ENCODE measurements at places on chromosomes 13 and 19.

DNA sequence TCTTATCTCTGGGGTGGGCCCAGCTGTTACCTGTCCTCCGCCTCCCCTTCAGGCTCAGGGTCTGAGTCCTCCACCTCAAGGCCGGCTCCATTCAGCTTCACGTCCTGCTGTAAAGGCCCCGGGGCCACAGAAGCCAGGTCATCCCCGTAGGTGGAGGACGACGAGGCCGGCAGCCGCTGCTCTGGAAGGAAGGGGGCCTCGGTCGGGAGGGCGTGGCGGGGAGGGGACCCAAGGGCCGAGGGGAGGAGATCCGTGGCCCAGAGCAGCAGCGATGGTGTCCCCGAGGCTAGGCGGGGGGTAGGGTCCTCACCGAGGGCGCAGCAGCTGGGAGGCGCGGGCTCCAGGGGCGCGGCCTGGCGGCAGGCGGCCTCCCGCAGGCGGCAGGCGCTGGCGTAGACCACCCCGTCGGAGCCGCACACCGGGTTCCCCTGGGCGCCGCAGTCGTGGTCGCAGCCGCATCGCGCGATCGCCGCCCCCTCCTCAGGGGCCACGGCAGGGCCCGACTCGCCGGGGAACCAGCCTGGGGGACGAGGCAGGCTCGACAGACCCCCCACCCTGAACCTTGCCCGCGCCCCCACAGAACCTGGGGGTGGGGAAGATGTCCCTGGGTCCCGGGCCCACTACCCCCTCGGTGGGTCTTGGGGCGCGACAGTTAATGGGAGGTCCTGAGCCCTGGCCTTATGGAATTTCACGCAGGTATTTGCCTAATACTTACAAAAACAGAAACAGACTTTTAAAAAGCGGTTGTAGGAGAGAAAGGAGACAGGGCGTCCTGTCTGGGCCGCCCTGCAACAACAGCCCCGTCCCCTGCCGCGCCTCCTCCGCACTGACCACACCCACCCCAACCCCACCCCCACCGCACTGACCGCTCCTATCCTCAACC is 7.6 kb downstream of the F2RL3 start:
- DNase-seq = peak; percentile 49

GRCh38 chr19:51564791-51565190 is 6.3 kb upstream of the ZNF175 start:
- DNase-seq = peak; percentile 57

GRCh38 chr19:14479975-14480699 is 5.0 kb upstream of the PTGER1 start:
- peak; percentile 74 for DNase-seq

- DNase-seq = no peak
Observed at GRCh38 chr13:100680131-100680530, 5.5 kb upstream of the TMTC4 start.

DNA sequence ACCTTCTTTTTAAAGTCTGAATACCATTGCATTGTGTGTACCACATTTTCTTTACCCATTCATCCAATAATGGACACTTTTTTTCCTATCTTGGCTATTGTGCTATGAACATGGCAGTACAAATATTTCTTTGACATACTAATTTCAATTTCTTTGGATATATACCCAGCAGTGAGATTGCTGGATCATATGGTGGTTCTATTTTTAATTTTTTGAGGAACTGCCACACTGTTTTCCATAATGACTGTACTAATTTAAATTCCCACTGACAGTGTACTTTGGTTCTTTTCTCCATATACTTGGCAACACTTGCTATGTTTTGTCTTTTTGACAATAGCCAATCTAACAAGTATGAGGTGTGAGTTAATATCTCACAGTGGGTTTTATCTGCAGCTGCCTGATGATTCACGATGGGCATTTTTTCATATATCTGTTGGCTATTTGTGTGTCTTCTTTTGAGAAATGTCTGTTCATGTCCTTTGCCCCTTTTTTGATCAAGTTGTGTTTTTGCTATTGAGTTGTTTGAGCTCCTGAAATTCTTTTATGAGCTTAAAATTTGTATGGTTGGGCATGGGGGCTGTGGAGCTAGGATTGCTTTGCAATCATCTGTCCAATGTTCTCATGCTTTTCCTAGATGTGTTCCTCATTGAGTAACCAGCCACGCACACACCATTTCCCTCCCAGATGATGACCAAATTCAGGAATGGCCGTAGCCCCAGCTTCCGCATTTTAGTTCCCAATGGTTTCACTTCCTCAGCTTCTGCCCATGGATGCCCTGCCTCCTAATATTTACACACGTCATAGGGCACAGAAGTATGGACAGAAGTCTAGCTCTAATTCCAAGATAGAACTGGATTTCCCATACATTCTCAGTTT is 380.0 kb upstream of the SGCG start:
- DNase-seq = no peak

- no peak for DNase-seq
Observed at GRCh38 chr13:110699148-110700145, 6.5 kb downstream of the CARS2 start.

DNA sequence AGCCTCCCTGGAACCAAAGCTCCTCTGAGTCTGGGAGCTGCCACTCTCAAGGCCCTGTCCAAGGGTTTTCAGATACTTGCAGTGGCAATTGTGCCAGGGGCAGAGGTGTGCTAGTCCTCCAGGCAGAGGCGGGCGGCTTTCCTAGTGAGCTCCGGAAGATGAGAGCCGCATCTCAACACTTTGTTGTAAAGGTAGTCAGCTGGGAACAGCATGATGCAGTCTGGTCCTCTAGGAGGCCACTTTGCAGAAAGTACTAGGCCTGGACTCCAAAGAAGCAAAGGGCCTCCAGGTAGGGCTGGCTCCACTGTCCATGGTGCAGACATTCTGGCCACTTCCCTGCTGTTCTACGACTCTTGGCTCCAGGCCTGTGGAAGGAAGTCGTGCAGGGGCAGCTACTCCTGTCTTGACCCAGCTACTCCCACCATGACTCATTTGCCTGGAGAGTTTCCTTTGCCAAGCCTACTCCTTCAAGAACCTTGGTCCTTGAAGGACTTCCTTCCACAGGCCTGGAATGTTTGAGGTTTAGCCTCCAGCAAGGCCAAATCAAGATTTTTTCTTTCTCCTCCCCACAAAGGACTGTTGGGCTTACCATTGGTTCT is 9.9 kb upstream of the ZNF536 start:
- no peak for DNase-seq

- DNase-seq = peak; percentile 41
Observed at GRCh38 chr19:4472174-4472974, at the start of gene HDGFL2. Gene HDGFL2 (plus strand): TSS chr19:4472297. CDS start chr19:4472351, 54 bp downstream.

DNA sequence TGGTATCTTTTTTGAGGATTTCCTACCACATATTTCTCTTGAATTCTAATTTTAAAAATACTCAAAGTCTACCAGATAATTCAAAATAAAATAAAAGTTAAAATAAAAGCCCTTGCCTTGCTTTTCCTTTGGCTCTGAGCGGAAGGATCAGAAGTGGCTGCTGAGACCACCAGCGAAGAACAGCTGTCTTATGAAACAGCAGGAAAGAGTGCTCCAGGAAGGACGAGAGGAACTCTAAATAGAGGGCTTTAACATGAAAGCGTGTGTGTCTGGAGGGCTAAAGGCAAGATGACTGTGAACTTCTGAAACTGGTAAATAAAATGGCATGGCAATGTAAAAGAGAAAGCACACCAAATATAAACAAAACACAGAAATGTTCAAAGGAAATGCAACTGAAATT is 521.5 kb upstream of the SPRY2 start:
- no peak for DNase-seq

GRCh38 chr13:98853771-98854221 is 101.3 kb upstream of the SLC15A1 start:
- DNase-seq = no peak

GRCh38 chr13:99356262-99357091 is 49.3 kb upstream of the GPR183 start:
- DNase-seq = peak; percentile 91

DNA sequence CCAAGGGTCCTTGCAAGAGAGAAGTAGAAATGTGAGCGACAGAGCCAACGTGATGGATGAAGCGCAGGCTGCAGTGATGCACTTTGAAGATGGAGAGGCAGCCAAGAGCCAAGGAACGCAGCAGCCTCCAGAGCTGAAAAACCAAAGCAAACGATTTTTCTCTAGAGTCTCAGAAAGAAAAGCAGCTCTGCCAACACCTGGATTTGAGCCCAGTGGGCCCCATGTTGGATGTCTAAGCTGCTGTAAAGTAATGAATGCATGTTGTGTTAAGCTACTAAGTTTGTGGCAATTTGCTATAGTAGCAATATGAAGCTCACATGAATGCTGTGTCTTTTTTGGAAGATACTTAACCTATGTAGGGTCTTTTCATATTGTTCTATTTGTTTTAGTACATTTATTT is 894.3 kb downstream of the EFNB2 start:
- no peak for DNase-seq

DNA sequence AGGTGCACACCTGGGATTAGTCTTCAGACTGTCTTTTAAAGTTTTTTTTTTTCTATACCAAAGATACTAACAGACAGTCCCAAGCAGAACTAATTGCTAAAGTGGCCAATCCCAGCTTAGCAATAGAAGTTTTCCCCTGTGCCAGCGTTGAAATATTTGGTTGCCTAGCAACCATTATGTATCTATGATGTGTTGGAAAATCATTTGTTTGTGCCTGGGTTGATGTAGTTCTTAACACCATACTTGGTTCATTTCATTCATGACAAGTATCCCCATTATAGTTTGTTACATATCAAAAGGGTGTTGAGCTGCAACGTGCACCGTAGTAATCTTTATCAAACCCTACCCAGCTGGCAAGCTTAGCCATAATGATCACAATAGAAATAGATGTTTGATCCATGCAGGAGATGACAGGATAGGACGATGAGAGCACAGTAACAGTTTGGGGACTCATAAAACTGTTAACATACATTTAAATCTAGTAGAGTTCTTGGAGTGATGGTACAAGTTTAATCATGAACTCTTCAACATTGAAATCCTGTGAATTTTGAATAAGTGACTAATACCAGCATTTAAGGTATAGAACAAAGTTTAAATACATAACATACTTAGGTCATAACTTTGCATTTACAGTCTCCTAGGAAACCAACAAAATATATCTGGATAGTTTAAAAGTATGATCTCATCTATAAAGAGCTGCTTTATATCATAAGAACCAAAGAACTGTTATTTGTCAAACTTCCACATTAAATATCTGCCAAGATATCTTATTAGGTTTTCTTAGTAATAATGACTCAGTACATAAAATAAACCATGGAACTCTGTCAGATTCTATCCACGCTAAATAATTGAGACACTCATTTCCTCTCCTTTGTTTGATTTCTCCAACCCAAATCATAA is 73.4 kb downstream of the MBNL2 start:
- no peak for DNase-seq

DNA sequence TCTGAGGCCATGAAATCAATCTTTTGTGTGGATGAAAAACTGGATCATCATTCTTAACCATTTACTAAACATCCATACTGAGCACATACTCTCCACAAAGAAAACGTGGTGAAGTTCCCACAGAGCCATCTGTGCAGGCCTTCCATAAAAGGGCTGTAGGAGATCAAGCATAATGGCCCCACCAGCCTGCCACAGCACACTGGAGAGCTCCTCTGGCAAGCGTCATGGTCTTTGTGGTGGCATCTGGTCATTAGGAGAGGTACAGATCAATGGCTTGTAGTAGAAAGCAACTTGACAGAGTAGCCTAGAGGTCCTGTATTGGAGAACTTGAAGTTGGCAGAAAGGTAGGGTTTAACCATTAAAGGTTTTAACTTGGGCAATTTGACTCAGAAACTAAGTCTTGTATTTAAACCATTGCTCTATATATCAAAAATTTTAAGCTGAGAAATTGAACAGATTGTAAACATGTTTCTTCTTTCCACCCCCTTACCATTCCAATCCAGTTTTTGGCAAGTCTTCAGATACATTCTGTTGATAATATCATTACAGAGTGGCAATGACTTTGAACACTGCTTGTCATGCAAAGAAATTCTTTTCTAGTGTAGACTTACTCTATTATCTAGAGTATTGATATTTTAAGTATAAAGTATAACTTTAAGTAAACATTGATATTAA is 128.3 kb downstream of the LMO7 start:
- DNase-seq = no peak

- DNase-seq = no peak
Observed at GRCh38 chr19:9863759-9864158, 28.6 kb downstream of the PIN1 start.

DNA sequence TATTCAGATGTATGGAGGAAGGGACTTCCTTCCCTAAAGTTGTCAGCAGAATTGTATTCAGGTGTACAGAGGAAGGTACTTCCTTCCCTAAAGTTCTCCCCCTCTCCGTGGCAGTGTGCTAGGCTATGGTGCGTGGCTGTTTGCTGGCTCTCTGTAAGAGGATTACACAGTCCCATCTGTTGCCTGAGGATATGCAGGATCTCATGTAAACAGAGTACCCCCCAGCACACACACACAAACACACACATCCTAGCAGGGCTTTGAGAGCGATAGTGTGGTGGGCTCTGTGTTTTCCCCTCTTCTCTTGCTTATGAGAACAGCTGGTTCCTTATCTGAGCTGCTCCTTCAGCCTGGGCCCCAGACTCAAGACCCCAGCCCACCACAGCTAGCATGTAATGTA is 10.3 kb downstream of the NEK5 start:
- no peak for DNase-seq

GRCh38 chr13:97242755-97243497 is 20.8 kb downstream of the MBNL2 start:
- DNase-seq = no peak

DNA sequence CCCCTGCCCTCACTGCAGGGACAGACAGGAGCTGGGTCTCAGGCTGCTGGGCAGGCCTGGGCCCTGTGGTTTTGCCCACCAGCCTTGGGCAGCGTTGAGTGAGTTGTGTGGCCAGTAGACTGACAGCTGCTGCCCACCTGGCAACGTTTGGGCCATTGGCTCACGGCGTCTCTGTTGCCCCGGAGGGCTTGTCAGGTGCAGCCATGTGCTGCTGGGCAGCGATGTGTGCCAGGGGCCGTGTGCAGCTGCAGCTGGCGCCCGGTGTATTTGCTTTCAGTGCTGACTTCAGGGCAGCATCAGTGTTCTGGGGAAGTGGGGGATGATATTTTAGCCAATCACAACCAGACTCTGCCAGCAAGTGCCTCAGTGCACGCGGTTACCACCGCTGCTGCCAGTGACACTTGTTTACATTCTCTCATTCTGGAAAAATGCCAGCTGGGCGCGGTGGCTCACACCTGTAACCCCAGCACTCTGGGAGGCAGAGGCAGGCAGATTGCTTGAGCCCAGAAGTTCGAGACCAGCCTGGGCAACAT is 10.6 kb downstream of the FZR1 start:
- peak; percentile 78 for DNase-seq

DNA sequence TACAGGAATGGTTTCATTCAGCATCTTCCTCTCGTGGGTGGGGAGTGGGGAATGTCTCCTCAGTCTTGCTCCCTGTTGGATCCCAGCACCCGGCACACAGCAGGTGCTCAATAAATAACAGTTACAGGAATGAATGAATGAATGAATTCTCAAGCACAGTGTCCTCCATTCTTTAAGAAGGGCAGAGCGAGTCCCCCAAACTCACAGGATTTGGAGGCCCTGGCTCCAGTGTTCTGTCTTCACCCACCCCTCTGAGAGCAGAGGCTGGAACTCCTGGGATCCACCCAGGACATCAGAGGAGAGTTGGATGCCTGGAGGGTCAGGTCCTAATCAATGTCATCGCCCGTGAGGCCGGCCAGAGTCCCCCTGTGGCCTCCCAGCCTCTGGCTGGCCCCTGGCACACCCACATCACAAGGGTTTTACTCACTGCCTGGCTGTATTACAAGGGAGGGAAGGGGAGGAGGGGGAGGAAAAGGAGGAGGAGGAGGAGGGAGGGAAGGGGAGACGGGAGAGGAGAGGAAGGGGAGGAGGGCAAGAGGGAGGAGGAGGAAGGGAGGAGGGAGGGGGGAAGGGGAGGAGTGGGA is 8.7 kb upstream of the CREB3L3 start:
- no peak for DNase-seq

Measured in B cell (primary cell).